ENCODE measurements at places on chromosomes 2 and 18.
A peak's percentile ranks its signal among the peaks of the same experiment; 100 is the strongest.

DNA sequence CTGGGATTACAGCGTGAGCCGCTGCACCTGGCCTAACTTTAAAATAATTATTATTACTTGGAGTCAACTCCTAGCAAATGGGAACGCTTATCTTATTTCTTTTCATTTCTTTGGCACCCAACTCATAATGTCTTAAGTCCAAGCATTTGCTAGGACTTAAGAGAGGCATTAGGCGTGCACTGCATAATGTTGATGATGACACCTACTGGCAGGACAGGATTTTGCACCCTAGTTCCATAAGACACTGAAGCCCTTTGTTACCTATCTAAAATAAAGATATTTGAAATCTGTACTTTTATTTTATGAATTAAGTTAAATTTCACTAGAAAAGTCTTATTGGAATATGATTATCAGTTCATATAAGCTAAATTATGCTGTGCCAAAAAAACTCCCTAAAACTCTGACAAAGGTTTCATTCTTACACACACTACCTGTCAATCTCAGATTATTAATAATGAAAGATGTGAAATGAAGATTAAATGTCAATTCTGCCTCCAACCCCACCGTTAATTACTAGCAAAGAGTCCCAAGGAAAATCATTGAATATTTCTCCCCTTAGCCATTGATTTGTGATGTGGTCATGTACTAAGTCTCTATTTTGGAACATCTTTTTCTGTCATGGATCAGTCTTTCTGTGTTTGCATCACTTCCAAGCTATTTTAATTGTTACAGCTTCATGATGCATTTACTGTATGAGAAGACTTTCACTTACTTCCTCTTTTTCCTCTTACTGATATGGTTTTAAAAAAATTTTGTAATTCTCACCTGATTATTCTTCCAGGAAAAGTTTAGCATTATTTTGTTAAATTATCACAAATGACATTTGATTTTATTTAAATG is 12.7 kb upstream of the CDH2 start:
- DNase-seq = peak; percentile 27

DNA sequence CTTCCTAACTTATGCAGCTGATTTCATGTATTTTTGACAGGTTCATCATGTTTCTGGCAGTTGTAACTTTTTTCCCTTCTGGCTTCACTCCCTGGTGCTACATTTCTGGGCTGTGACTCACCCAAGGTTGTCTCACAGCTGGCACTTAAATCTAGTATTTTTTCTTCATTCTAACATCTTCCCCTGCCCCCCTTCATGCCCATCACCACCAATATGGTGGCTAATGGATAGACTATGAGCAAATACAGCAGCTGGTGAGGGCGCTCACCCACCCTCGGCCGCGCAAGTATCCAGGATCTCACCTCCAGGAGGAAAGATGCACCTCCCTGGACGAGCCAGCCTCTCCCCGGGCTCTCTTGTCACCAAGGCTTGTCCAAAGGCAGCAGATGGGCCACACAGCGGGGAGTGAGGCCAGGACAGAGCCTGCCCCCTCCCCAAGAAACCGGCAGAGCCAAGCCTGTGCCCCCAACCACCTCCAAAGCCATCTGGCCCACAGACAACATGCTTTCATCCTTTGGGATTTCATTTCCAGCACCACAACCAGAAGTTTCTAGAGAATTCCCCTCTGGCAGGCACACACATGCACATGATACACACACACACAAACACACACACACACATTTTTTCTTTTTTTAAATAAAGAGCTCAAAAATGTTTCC is 39.1 kb downstream of the ATOH8 start:
- peak; percentile 65 for DNase-seq

GRCh38 chr18:37341016-37341415 is 224.6 kb downstream of the CELF4 start:
- DNase-seq = no peak

- peak; percentile 53 for DNase-seq
These were observed at the start of gene MC4R for GRCh38 chr18:60372596-60372995. Gene MC4R, minus strand, starts transcription at chr18:60372775. Its CDS starts 426 bp downstream, at chr18:60372349.

GRCh38 chr2:242038166-242038927 is 168.8 kb downstream of the RTP5 start:
- no peak for DNase-seq

GRCh38 chr18:8786483-8787370 is 81.4 kb downstream of the MTCL1 start:
- no peak for DNase-seq

DNA sequence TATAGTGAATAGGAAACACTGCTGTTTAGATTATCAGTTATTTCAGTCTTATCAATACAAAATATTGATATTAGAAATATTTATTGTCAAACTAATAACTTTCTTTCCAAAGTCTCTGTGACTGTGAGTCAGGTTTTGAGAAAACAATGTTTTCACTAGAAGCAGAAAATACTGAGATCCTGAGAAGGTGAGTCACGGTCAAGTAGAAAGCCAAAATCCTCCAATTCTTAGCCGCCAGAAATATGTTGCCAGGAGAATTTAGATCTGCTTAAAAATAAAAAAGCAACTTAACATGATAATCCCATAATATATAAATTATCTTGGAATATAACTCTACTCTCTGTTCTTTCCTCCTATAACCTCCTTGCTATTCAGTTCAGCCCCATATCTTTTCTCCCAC is 181.9 kb upstream of the NRXN1 start:
- DNase-seq = no peak

- DNase-seq = no peak
These were observed 52.2 kb downstream of the NCOA1 start for GRCh38 chr2:24543252-24543651.

DNA sequence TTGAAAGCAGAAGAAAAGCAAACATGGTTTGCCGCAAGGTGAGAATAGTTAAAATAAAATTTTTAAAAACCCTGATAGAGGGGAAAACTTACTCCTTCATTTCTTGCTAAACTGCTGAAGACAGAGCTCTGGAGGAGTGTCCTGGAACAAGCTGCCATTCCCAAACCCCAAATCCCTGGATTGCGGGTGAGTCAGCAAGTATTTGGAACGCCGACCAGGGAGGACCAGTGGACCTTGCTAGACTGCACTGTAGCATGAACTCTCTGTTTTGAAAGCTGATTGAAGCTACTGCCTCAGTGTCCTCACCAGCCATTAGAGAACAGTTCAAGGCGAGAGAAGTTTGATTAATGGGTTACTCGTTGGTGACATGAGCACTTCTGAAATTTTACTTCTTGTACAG is 99.4 kb upstream of the RASGRP3 start:
- no peak for DNase-seq

- no peak for DNase-seq
These were observed 138.1 kb downstream of the SETBP1 start for GRCh38 chr18:44818668-44819403.

GRCh38 chr2:69390001-69390400 is 3.0 kb upstream of the GFPT1 start:
- DNase-seq = no peak

DNA sequence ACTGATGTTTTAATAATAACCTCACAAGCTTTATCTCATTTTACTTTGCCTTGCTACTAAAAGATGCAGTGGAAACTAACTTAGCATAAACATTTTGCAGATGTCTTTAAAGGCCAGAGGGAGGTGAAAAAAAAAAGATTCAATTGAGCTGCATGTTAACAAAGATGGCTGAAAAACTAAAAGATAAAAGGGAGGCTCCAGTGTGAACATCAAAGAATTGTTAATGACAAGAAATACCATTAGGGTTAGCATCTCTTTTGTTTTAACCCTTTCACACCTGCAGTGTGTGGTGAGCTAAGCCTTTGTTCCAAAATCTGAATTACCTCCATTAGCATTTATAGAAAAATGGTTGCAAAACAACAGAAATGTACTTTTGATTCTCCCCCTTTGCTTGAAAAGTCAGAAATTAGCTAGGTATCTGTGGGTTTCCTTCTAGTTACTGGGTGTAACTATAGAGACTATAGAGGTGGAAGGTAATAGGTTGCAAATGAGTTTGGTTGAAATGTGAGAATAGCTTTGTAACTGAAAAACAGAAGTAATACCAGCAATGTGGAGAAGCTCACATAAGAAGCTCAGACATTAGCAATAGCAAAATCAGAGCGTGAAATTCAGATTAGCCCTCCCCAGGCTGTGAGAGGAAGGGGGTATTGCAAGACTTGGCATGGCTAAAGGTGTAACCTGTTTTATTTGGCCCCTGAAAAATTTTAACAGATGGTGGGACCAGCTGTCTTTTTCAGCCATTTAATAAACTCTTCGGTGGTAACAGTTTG is 34.8 kb upstream of the SP5 start:
- DNase-seq = no peak

- DNase-seq = peak; percentile 34
These were observed 93.2 kb downstream of the DHRS9 start for GRCh38 chr2:169162613-169163012.

DNA sequence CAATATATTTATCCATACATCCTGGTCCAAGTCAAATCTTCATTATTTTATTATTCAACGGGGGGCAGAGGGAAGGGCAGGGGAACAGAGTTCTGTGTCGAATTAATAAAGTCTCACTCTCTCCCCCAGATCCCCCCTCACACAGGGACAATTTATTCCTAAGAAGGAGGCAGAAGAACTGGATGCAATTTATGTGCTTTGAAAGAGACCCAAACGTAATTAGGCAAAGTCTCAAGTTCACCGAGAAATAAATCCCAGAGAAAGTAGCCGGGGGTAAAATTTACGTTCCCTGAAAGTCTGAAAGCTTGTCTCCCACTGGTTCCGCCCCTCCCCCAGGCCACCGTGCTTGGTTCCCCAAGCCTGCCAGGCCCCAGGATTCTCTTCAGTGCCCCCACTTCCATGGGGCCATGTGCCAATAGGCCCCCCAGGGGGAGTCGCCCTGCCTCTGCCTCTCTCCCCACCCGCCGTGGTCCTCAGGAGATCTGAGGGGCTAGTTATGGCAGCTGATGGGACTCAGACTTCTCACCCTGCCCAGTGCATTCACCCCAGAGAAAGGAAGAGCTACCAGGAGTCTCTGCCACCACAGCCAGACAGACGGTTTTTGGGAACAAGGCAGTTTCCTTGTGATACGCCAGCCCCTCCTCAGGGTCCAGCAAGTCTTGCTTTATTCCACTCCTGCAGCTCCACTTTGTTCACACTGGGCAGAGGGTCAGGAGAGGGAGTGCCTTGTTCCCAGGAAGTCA is 215.5 kb downstream of the CYP26B1 start:
- DNase-seq = no peak

DNA sequence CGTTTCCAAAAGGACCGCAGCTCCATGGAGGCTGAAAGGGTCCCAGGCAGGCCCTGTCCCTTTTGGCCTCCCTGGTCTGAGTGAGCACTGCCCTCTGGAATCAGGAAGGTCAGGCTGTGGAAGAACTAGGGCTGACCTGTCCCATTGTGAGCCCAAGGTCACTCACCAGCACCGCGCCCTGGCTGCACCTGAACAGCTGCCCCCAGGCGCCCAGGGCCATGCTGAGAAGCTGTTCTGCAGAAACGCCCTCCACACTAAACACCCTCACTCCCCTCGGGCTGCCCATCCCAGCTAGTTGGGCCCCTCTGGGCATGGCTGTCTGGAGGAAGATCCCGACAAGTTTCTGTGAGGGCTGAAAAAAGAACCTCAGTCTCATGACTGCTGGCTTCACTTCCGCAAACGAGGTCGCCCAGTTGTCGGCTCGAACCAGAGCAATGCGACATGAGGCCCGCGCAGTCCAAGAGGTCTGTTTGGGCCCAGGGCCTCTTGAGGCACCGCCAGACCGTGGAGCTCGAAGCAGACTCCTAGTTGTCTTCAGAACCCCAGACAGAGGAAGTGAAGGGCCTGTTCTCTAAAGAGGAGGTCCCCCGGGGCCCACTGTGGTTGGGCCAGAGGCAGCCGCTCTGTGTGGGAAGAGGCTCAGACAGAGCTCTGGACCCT is 64.4 kb downstream of the INPP5D start:
- no peak for DNase-seq

GRCh38 chr2:164934401-164935117 is 20.8 kb downstream of the SLC38A11 start:
- no peak for DNase-seq

GRCh38 chr2:199230091-199230490 is 227.6 kb downstream of the SATB2 start:
- no peak for DNase-seq

- DNase-seq = peak; percentile 81
These were observed 6.3 kb upstream of the TEX261 start for GRCh38 chr2:71000780-71001591.

Data from glutamatergic neuron (in vitro differentiated cells).